ENCODE measurements at places on chromosomes 5 and 9.

- DNase-seq = no peak
These were observed 193.1 kb downstream of the DCP2 start for GRCh38 chr5:113169720-113170119.

DNA sequence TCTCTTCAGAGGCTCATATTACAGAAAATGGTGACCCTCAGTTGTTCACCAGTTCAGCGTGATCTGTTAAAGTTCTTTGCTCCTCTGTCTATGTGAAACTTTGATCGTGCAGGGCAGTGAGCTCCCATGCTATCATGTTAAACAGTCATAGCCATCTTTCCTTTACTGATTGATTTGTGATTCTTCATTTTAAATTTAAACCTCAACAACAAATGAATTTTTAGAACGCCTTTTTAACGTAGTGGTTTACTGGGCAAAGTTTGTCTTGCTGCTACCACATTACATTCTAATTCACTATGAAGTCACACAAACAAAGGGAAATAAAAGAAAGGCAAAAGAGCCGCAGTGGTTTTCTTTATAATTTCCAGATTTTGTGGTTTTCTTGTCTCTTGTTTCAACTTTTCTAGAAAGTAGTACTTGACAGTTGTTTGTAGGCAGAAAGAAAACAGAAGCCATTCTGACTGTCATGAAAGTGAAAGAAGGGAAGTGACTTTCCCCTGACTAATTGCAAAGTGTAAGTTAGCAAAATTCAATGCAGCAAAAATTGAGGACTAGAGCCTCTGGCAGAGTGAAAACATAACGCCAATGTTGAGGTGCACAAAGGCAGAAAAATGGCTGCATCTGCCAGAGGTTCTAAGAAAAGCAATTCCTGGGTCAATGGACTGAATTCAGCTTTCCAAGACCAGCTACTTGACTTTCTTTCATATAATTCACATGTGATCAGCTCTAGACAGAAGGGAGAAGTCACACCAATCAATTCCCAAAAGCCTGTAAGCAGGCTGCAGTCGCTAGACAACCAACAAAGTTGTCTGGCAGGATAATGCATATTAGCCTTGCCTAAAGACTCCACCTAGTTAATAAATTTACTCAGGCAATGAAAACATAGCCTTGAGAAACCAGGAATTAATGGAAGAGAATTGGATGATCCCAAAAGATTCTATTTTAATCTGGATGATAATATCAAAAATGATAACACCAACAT is 7.1 kb upstream of the IFNA6 start:
- peak; percentile 16 for DNase-seq

DNA sequence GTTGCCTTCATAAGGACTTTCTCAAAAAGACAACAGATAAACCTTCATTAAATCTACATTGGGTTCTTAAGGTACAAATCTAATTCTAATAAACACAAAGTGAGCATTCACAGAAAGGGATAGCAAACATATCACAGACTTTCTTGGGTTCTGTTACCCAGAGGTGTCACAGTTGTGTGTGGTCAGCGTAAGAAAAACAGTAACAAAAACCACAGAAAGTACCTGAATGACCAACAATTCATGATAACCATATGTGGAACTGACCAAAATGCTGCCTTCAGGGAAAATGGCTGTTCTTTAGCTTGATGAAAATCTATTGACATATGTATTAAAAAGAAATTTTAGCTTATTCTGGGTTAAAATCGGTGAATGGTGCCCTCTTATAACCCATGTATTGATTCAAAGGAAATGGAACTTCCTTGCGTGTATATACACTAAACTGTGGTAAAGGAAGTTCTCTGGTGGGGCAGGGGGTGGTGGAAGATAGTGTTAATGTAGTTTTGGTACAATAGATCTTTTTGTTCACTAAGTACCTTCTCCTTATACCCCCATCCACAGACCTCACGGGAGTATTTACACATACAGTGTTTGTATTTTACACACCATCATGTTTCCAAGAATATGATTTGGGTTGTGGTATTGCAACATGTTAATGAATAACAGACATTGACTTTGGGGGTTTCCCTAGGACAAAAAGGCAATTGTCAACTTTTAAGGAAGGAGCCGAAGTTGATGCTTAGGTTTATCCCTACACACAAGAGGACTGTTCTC is 152.5 kb downstream of the APBA1 start:
- peak; percentile 29 for DNase-seq

DNA sequence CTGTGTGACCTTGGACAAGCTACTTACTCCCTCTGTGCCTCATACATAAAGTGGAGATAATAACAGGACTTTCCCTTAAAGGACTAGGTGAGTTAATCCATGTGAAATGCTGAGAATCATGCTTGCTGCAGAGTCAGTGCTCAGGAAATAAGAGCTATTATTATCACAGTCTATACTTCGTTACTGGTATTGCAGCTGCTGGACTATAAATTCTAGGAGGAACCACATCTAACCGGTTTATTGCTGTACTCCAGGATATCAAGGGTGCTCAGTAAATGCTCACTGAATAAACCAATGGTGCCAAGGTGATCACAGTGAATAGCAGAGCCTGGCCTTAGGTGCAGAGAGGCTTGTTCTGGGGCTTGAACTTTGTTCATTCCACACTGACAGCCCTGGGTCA is 69.3 kb downstream of the HSPA4 start:
- no peak for DNase-seq

- no peak for DNase-seq
These were observed 580.8 kb downstream of the ACTL7B start for GRCh38 chr9:108274971-108275370.

DNA sequence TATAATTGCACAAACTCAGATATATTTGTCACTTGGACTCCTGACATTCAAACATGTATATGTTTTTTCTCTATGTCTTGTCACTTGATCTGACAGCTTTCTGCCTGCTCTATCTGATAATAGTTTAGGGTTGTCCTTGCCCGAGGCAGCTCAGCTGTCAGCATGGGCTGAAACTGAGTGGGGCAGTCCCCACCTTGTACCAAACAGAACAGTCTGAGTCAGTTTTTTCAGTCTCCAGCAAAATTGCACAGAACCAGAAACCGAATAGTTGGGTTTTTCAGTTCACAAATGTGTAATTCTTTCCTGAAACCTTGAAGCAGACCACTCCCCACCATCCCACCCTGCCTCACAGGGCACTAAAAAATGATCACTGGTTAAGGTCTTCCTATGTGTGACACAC is 9.5 kb upstream of the HAND1 start:
- no peak for DNase-seq

DNA sequence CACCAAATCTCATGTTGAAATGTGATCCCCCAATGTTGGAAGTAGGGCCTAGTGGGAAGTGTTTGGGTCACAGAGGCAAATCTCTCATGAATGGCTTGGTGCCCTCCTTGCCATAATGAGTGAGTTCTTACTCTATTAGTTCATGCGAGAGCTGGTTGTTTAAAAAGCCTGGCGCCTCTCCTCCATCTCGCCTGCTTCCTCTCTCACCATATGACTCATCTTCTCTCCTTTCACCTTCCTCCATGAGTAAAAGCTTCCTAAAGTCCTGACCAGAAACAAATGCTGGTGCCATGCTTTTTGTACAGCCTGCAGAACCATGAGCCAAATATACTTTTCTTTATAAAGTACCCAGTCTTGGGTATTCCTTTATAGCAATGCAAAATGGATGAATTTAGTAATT is 20.9 kb upstream of the ARHGAP26 start:
- peak; percentile 77 for DNase-seq

- peak; percentile 2 for DNase-seq
These were observed 56.6 kb downstream of the NDUFS4 start for GRCh38 chr5:53616939-53617549.

DNA sequence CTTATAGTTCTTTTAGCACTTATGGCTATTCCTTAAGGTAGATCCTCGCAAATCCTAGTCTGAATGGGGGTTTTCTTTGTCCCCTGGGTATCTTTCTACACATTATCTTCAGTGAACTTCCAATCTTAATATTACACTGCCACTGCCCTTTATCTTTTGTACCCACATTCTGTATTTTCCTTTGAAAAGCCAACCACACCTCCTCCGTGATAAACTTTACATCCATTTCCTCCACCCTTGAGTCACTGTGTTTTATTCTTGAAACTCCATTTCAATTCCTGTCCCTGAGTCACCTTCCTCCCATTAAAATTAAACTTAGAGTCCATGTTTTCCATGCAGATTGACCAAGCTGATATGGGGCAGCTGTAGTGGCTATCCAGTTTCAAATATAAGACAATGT is 43.2 kb upstream of the RICTOR start:
- peak; percentile 32 for DNase-seq

DNA sequence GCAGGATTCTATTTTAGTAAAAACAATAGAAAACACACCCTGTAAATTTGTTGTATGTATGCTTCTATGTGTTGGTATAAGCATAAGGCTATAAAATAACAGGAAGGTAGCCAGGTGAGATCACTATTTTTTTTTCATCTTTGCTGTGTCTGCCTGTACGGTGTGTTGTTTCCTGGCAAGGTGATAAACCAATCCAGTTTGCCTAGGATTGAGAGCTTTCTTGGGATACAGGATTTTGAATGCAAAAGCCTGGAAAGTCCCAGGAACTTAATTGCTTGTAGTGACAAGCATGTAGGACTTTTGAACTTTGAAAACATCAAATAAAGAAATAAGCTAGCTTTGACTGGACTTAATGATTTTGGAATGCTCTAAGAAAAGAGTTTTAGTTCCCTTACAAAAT is 83.3 kb upstream of the RORB start:
- DNase-seq = no peak

GRCh38 chr9:133978226-133978898 is 13.8 kb downstream of the VAV2 start:
- no peak for DNase-seq

DNA sequence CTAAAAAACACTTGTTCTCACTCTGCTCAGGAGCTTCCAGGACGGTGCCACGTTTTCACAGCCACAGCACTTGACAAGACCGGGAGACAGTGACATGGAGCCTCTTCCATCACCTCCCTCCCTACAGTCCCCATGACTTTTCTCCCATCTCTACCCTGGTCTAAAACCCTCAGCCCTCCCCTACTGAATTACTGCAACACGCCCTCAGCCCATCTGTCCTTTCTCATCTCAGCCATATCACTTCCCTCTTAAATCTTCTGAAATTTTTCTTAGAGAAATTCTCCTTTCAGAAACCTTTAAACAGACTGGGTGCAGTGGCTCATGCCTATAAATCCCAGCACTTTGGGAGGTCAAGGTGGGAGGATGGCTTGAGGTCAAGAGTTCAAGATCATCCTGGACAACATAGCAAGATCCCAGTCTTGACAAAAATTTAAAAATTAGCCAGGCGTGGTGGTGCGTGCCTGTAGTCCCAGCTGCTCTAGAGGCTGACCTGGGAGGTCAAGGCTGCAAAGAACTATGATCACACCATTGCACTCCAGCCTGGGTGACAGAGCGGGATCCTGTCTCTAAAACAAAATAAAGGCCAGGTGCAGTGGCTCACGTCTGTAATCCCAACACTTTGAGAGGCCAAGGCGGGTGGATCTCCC is 125.8 kb downstream of the MYO10 start:
- DNase-seq = no peak

GRCh38 chr9:28456861-28457260 is 883.6 kb upstream of the C9orf72 start:
- DNase-seq = no peak

DNA sequence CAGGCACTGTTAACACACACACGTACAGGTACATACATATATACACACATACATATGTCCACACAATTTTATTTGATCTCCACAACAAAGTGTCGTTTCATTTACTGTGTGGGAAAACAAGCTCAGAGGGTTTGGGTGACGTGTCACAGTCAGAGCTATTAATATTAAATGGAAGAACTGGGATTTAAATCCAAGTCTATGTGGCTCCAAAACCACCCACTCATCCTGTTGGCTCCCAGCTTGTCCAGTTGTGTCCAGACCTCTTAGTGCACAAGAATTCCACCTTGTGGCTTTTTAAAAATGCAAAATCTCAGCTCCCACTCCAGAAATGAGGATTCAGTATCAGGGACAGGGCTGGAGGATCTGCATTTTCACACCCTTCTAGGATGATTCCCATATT is 52.3 kb upstream of the PTPDC1 start:
- peak; percentile 19 for DNase-seq

- peak; percentile 5 for DNase-seq
These were observed 27.6 kb downstream of the DIMT1 start for GRCh38 chr5:62376064-62376463.

- DNase-seq = no peak
These were observed 6.6 kb upstream of the RMND5B start for GRCh38 chr5:178123966-178124925.

- no peak for DNase-seq
These were observed 9.8 kb downstream of the FAT2 start for GRCh38 chr5:151581347-151581746.

GRCh38 chr5:5356765-5357164 is 65.7 kb upstream of the ICE1 start:
- no peak for DNase-seq

- DNase-seq = no peak
These were observed 132.2 kb upstream of the ASTN2 start for GRCh38 chr9:117546894-117547678.

- peak; percentile 55 for DNase-seq
These were observed 600.1 kb upstream of the RGMB start for GRCh38 chr5:98173334-98173733.

GRCh38 chr5:116032991-116033390 is 719 bp downstream of the ARL14EPL start:
- DNase-seq = no peak

GRCh38 chr5:62587737-62588136 is 9.1 kb downstream of the LRRC70 start:
- DNase-seq = peak; percentile 12

GRCh38 chr5:150731669-150732242 is 27.1 kb downstream of the DCTN4 start:
- DNase-seq = no peak

DNA sequence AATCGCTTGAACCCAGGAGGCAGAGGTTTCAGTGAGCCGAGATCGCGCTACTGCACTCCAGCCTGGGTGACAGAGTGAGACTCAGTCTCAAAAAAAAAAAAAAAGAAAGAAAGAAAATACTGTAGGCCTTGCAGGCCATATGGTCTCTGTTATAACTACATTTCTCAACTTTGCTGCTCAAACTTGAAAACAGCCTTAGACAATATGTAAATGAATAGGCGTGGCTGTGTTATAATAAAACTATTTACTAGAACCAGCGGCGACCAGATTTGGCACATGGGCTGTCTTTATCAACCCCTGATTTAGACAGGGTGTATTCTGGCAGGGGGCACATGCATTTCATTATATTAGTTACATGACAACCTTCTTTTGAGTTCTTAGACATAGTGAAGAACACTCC is 130.0 kb downstream of the C9orf152 start:
- DNase-seq = no peak

- peak; percentile 47 for DNase-seq
These were observed 144.3 kb downstream of the ACTBL2 start for GRCh38 chr5:57338068-57338867.

DNA sequence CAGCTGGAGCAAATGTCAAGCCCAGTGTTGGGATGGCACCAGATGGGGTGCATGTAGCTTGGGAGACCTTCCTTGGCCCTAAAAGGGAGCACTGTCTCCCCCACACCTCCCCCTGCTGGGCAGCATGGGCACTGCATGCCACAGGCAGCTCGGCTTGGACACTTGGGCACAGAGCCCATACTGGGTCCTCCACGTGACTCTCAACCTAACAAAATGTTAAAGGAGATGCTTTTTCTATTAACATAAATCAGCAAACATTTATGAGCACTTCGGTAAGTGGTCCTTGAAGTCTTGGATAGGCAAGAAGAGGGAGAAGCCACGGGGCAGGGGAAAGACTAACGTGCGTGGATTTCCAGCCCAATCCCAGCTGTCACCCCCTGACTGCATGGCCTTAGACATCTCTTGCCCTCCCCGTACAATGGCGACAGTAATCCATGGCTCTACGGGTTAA is 23.9 kb upstream of the MAPK9 start:
- no peak for DNase-seq
